ENCODE measurements at places on chromosomes 16 and 17.

- H3K27ac ChIP-seq: no peak overlapping the region
- H3K4me3 ChIP-seq: no peak overlapping the region
- H3K36me3 ChIP-seq: peaks cover 56% of the 10 kb centered on the region
- no peaks in the 10 kb centered on the region for H3K27me3 ChIP-seq
- no peaks in the 10 kb centered on the region for H3K4me1 ChIP-seq
- no peak for ATAC-seq
Measured at GRCh38 chr17:78969865-78970264, 9.9 kb downstream of the LGALS3BP start.

DNA sequence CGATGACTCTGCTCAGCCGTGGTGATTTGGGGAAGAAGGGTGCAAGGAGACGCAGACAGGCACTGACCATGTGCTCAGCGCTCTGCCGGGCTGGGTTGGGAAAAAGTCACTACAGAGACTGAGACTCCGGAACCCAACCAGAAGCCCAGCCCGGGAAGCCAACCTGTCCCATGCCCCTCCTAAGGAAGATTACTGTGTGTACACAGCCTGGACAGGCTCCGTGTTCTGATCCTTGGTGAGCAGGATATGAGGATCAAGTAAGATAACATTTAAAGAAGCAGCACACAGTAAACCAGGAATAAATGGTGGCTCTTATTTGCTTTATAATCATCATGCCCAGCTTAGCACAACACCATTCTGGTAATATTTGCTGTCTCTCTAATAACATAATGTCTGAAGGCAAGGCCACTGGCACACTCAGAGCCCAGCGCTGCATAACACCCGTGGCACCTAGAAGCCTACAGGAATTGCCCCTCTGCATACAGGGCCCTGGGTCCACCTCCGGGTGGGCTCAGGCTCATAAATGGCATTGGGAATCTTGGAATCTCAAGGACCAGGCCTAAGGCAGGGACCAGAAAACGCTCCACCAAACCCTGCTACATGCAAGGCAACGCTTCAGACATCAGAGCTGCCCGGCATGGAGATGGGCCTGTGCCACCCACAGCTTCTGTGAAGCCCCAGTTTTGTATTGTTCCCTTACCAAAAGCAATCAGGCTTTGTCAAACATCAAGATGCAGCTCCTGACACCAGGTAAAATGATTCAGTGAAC is 113.5 kb downstream of the DYNLRB2 start:
- no peak overlapping the region for H3K4me3 ChIP-seq
- H3K27ac ChIP-seq: no peak overlapping the region
- no peak for ATAC-seq

DNA sequence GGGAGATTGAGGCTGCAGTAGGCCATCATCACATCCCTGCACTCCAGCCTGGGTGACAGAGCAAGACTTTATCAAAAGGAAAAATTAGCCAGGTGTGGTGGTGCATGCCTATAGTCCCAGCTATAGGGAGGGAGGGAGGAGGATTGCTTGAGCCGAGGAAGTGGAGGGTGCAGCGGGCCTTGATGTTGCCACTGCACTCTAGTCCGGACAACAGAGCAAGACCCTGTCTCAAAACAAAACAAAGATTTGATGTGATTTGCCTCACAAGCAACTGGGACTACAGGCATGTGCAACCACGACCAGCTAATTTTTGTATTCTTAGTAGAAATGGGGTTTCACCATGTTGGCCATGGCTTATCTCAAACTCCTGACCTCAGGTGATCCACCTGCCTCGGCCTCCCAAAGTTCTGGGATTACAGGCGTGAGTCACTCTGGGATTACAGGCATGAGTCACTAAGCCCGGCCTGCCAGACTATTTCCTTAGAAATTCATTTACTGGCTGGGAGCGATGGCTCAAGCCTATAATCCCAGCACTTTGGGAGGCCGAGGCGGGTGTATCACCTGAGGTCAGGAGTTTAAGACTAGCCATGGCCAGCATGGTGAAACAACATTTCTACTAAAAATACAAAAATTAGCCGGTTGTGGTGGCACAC is 11.5 kb downstream of the UBE2G1 start:
- no peaks in the 10 kb centered on the region for H3K27me3 ChIP-seq
- no peaks in the 10 kb centered on the region for H3K36me3 ChIP-seq
- H3K4me3 ChIP-seq: no peak overlapping the region
- peaks cover 94% of the 10 kb centered on the region for H3K4me1 ChIP-seq
- H3K27ac ChIP-seq: no peak overlapping the region

GRCh38 chr16:71441348-71442050 is 355 bp downstream of the TLE7 start:
- peaks cover 36% of the 10 kb centered on the region for H3K27me3 ChIP-seq
- H3K36me3 ChIP-seq: no peaks in the 10 kb centered on the region
- no peaks in the 10 kb centered on the region for H3K4me1 ChIP-seq
- ATAC-seq: no peak
- no peak overlapping the region for H3K4me3 ChIP-seq

DNA sequence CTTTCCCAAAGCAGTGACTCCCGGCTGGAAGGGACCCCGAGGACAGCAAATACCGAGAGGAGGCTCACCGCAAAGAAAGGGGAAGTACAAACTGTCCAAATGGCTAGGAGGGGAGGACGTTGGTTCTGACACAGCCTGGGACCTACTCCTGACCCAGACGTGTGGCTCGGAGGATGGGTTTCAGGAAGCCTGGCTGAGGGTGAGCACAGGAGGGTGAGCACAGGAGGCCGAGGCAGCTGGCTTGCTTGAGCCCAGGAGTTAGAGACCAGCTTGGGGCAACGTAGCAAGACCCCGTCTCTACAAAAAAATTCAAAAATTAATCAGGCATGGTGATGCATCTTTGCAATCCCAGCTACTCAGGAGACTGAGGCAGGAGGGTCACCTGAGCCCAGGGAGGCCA is 83.2 kb downstream of the C16orf78 start:
- ATAC-seq: no peak
- H3K4me1 ChIP-seq: no peaks in the 10 kb centered on the region
- H3K27ac ChIP-seq: no peak overlapping the region
- no peak overlapping the region for H3K4me3 ChIP-seq

DNA sequence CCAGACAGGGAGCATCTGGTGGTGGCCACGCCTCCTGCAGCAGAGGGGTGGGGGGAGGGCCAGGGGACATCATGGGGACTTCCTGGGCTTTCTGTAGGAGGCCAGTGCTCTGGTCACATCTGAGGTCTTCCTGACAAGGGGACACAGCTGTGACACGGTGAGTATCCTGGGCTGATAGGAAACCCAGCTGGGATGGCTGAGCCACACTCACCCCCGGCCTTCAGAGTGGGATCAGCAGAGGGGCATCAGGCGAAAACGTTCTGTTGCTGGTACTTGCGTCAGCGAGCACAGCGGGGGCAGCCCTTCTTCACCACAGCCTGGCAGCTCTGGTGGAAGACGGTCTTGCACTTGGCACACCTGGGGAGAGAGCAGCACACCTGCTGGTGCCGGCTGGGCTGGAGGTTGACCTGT is 122.9 kb upstream of the SMURF2 start:
- H3K27ac ChIP-seq: no peak overlapping the region
- H3K4me1 ChIP-seq: peaks cover 24% of the 10 kb centered on the region
- H3K4me3 ChIP-seq: no peak overlapping the region
- H3K27me3 ChIP-seq: peaks cover 81% of the 10 kb centered on the region
- peaks cover 73% of the 10 kb centered on the region for H3K36me3 ChIP-seq
- no peak for ATAC-seq

GRCh38 chr16:59611556-59611955 is 877.4 kb upstream of the GOT2 start:
- no peaks in the 10 kb centered on the region for H3K36me3 ChIP-seq
- H3K4me3 ChIP-seq: no peak overlapping the region
- H3K27ac ChIP-seq: no peak overlapping the region
- no peaks in the 10 kb centered on the region for H3K27me3 ChIP-seq

GRCh38 chr16:17380613-17381012 is 90.1 kb downstream of the XYLT1 start:
- no peaks in the 10 kb centered on the region for H3K36me3 ChIP-seq
- no peak overlapping the region for H3K4me3 ChIP-seq
- peak overlapping the region; percentile 93 for H3K27ac ChIP-seq
- peaks cover 30% of the 10 kb centered on the region for H3K4me1 ChIP-seq
- no peaks in the 10 kb centered on the region for H3K27me3 ChIP-seq
- ATAC-seq: peak; percentile 31

- H3K4me3 ChIP-seq: no peak overlapping the region
- H3K27ac ChIP-seq: no peak overlapping the region
- ATAC-seq: no peak
- no peaks in the 10 kb centered on the region for H3K27me3 ChIP-seq
- H3K4me1 ChIP-seq: no peaks in the 10 kb centered on the region
Measured at GRCh38 chr16:56708525-56709442, 21.1 kb upstream of the NUP93 start.

GRCh38 chr17:28874750-28875149 is 19.9 kb downstream of the ERAL1 start:
- no peaks in the 10 kb centered on the region for H3K27me3 ChIP-seq
- ATAC-seq: no peak
- no peaks in the 10 kb centered on the region for H3K4me1 ChIP-seq
- H3K27ac ChIP-seq: no peak overlapping the region
- no peak overlapping the region for H3K4me3 ChIP-seq

- peak overlapping the region; percentile 99 for H3K27ac ChIP-seq
- no peaks in the 10 kb centered on the region for H3K36me3 ChIP-seq
- no peak overlapping the region for H3K4me3 ChIP-seq
- no peaks in the 10 kb centered on the region for H3K27me3 ChIP-seq
- H3K4me1 ChIP-seq: peaks cover 43% of the 10 kb centered on the region
Measured at GRCh38 chr17:1713160-1713877, 3.1 kb upstream of the TLCD2 start.

DNA sequence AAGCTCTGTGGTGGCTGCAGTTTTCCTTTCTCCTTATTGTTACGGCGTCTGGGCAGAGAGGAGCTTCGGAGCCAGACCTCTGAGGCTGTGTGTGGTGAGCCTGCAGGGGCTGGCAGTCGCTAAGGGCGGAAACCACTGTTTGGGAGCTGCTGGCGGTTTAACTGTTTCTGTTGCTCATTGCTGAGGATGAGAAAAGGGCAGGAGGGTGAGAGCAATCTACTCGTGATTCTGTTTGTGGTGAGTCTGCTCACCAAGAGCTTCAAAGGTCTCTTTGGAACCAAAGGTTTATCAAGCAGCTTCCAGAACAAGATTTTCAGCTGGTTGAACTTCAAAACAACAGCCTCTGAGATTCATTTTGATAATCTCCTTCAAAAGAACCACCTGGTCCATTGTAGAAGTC is 143.9 kb downstream of the ANKFN1 start:
- no peak overlapping the region for H3K4me3 ChIP-seq
- no peaks in the 10 kb centered on the region for H3K36me3 ChIP-seq
- H3K27me3 ChIP-seq: no peaks in the 10 kb centered on the region
- no peaks in the 10 kb centered on the region for H3K4me1 ChIP-seq

- peaks cover 15% of the 10 kb centered on the region for H3K4me1 ChIP-seq
- no peak overlapping the region for H3K4me3 ChIP-seq
- no peaks in the 10 kb centered on the region for H3K36me3 ChIP-seq
- no peak for ATAC-seq
- no peak overlapping the region for H3K27ac ChIP-seq
- H3K27me3 ChIP-seq: peaks cover 100% of the 10 kb centered on the region
Measured at GRCh38 chr17:79803421-79803996, 6.6 kb upstream of the CBX8 start.

- no peaks in the 10 kb centered on the region for H3K36me3 ChIP-seq
- no peak overlapping the region for H3K4me3 ChIP-seq
- peak; percentile 57 for ATAC-seq
- no peak overlapping the region for H3K27ac ChIP-seq
- H3K4me1 ChIP-seq: peaks cover 11% of the 10 kb centered on the region
- no peaks in the 10 kb centered on the region for H3K27me3 ChIP-seq
Measured at GRCh38 chr16:80122115-80122514, 418.7 kb upstream of the DYNLRB2 start.

GRCh38 chr17:77924757-77925336 is 33.7 kb upstream of the TNRC6C start:
- H3K36me3 ChIP-seq: no peaks in the 10 kb centered on the region
- H3K4me1 ChIP-seq: no peaks in the 10 kb centered on the region
- H3K27ac ChIP-seq: no peak overlapping the region

DNA sequence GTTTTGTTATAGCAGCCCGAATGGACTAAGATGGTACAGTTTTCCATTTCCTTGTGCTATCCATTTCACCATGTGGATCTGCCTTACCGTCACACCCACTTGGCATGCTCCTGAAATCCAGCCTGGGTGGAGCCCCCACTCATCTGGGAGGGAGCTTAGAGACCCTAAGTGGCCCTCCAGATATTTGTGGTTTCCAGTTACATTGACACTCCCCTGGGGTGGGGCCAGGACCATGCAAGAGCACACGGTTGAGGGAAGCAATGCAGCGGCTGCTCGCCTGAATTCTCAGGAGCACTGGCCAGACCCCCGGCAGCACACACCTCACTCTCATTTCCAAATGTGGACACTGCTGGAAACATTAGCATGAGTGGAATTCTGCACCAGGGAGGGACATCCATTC is 231.1 kb downstream of the UTP18 start:
- H3K27me3 ChIP-seq: no peaks in the 10 kb centered on the region
- no peaks in the 10 kb centered on the region for H3K36me3 ChIP-seq
- no peak overlapping the region for H3K4me3 ChIP-seq
- H3K4me1 ChIP-seq: no peaks in the 10 kb centered on the region
- H3K27ac ChIP-seq: no peak overlapping the region
- ATAC-seq: no peak

- peaks cover 4% of the 10 kb centered on the region for H3K4me1 ChIP-seq
- no peaks in the 10 kb centered on the region for H3K36me3 ChIP-seq
- peak overlapping the region; percentile 58 for H3K27ac ChIP-seq
- H3K27me3 ChIP-seq: no peaks in the 10 kb centered on the region
Measured at GRCh38 chr17:20085283-20085845, 76.2 kb downstream of the SPECC1 start.

DNA sequence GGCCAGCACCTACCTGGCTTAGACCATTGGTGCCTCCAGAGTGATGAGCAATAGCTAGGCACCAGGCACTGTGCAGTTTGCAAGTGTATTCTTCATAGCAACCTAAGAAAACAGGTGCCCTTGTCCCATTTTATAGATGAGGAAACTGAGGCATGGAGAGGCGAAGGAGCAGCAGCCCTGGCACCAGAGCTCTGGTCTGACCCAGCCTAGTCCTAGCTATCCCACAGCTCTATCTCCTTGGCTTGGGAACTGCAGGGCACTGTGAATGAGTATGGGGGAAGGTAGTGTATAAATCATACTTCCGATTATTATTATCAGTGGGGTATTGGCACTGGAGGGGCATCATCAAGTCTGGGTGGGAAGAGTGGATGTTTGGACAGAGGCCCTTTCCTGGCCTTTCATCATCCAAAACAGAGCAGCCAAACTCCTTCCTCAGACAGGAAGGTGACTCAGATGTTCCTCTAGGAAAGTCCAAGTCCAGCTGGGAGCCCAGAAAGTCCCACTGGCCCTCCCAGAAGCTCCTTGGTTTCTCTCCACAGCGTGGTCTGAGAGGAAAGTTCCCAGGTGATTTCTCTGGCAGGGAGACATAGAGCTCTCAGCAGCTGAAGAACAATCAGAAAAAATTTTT is 32.0 kb upstream of the PLLP start:
- H3K4me1 ChIP-seq: no peaks in the 10 kb centered on the region
- H3K27ac ChIP-seq: peak overlapping the region; percentile 45
- no peak overlapping the region for H3K4me3 ChIP-seq
- no peaks in the 10 kb centered on the region for H3K36me3 ChIP-seq
- ATAC-seq: peak; percentile 89

All from gastroesophageal sphincter (tissue), 4 donors.